ENCODE measurements at places on chromosomes 12 and 14. TPM values are rescaled to one million over a fixed set of nuclear protein-coding genes. Genes with fewer than 3 reads are reported as not detected.

DNA sequence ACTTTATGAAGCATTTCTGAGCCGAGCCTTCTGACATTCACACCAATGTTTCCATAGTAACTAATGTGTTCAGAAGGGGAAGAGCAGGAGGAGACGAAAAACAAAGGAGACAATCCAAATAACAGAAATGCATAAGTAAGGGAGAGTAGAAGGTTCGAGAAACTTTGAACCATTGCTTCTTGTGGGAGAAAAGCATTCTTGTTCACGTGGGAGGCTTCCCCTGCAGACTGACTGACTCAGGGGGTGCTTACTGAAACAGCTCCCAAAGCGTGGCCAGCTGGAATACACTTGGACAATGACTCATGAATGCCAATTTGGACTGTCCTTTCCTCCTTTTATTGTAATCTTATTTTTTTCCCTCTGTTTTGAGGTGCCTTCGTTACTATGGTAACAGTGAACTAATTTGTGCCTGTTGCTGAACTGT is 73.9 kb downstream of the NEDD1 start:
- no peak for DNase-seq

DNA sequence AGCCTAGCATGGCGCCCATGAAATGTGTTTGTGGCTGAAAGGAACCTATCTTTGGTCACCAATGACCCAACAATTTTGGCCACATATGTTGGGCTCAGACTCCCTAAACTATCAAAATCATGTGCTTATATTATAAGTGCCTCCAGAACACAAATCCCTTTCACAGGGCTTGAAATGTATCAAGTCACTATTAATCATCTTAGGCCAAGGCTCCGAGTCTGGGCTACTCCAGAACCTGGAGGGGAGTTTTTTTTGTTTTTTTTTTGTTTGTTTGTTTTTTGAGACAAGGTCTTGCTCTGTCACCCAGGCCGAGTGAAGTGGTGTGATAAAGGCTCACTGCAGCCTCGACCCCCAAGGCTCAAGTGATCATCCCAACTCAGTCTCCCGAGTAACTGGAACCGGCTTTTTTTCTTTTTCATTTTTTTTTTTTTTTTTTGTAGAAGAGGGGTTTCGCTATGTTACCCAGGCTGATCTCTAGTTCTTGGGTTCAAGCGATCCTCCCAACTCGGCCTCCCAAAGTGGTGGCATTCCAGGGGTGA is 989 bp upstream of the DRAM1 start:
- DNase-seq, result no peak

GRCh38 chr12:42902001-42902400 is 312.5 kb upstream of the PRICKLE1 start:
- no peak for DNase-seq

GRCh38 chr12:84842406-84843013 is 70.1 kb downstream of the SLC6A15 start:
- DNase-seq, result no peak

DNA sequence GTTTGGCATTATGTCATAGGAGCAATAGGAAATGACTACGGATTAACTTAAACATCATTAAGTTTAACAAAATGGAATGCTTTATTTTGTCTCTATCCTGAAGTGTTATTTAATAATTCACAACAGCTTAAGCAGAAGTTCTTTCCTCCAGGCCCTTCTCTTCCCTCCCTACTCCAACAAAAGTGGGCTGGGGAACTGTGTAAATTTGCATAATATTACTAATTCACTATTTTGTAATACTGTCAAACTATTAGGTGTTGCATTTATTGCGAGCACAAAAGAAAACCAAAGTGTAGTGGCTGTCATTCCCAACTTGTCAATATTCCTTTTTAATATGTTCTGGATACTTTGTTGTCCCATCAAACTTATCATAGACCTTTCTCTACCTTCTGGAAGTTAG is 69.8 kb downstream of the ATG14 start:
- no peak for DNase-seq

GRCh38 chr12:32155041-32155440 is 48.4 kb downstream of the BICD1 start:
- DNase-seq, result no peak

GRCh38 chr14:58281969-58282368 is 16.4 kb upstream of the ARID4A start:
- no peak for DNase-seq

- no peak for DNase-seq
These were observed 90.2 kb upstream of the FERMT2 start for GRCh38 chr14:53041067-53041466.

GRCh38 chr14:24456980-24457379 is 14.4 kb upstream of the SDR39U1 start:
- no peak for DNase-seq

DNA sequence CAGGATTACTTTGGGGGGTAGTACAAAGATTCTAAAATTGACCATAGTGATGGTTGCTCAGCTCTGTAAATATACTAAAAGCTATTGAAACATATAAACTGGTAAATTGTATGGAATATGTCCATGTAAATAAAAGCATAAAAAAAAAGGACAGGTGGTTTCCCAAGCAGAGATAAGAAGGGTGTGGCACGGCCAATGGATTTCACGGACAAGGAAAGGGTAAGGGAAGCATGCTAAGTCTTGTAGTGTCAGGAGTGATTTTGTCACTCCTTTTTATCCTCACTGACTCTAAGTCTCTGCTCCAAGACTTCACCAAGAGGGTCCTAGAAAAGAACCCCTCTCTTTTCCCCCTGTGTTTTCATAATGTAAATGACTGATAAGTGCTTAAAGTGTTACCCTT is 229.2 kb downstream of the SPTSSA start:
- no peak for DNase-seq

DNA sequence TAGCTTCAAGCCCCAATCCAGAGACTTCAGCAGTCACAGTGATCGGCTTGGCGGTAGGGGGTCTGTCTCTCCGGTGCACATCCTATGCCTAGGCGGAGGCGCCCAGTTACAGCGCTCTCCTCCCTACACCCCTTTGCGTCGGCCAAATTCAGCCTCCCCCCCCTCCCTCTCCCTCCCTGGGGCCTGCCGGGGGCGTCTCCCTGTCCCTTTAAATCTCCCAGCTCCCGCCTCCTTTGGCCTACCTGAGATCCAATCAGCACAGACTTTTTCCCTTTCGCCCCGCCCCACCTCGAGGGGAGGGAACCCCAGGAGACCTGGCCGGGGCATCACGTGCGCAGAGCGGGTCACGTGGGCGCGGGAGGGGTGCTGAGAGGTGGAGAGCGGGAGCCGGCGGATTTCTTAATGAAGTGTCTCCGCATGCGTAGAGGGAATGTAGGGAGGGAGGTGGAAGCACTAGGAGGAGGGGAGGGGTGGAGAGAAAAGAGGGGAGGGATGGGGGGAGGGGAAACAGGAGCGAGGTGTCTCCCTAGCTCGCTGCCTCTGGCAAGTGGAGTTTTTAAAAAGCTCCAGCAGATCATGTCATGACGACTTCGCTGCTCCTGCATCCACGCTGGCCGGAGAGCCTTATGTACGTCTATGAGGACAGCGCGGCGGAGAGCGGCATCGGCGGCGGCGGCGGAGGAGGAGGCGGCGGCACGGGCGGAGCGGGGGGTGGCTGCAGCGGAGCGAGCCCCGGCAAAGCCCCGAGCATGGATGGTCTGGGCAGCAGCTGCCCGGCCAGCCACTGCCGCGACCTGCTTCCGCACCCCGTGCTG is at the start of gene HOXC13:
HOXC13 (plus strand) TSS at position 506 of the 815 bp plus-strand sequence; CDS start at position 582, 76 bp downstream.
- DNase-seq, result no peak

- no peak for DNase-seq
These were observed 26.9 kb downstream of the PRKD1 start for GRCh38 chr14:29900609-29901350.

DNA sequence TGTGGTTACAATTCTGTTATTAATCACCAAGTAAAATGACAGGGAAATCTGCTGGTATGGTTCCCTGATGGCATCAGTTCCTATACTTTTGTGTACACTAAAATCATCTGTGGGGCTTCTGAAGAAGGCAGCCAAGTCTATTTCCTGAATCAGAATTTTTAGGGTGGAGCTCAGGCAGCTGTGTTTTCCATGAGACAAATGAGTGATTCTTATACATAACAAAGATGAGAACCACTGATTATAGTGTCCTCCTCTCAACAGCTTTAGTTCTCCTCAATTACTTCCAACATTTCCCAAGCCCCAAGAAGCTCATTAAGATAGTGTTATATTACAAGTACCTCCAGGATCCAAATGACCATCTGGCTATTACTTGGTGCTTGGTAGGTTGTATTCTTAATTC is 64.5 kb upstream of the USP44 start:
- DNase-seq, result no peak

DNA sequence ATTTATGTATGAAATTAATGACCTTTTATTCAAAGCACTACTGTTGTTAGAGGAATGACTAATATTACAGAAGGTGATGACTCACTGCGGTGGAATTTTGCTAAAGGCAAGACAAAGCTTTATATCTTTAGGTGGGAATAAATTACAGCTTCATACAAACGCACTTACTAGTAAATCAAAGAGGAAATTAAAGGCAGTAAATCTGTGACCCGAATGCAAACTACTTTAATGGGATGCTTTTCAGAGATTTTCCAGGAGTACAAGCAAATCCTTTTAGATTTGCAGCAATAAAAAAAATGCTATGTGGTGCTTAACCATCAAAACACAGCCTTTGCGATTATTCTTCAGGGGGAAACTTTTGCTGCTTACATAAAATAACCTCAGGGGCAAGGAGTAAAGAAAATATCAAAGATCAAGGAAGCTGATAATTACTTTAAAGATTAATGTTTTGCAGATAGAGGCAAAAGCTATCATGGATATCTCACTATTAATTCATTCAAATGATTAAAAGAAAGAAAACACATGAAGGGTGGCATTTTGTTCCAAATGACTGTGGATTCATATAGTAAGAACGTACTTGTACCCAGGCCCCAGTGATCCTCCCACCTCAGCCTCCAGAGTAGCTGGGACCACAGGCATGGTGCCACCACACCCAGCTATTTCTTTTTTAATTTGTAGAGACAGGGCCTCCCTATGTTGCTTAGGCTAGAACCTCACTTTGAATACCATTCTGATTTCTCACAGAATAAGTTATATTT is 98.9 kb downstream of the DENND5B start:
- no peak for DNase-seq

- DNase-seq, result no peak
These were observed 186.4 kb upstream of the PRKD1 start for GRCh38 chr14:30114051-30114450.

The TAS2R46 gene
- 0.89 TPM for total RNA-seq

The SLC7A7 gene
- 0.54 TPM for total RNA-seq

The A2ML1 gene
- not detected for total RNA-seq

The TTC6 gene
- total RNA-seq, result 0.40 TPM
